ENCODE measurements at places on chromosomes 6 and 20.

- no peak for DNase-seq
Measured at GRCh38 chr6:67391955-67392354, 1243.1 kb upstream of the ADGRB3 start.

- DNase-seq: no peak
Measured at GRCh38 chr20:15196547-15197255, 859.3 kb upstream of the FLRT3 start.

DNA sequence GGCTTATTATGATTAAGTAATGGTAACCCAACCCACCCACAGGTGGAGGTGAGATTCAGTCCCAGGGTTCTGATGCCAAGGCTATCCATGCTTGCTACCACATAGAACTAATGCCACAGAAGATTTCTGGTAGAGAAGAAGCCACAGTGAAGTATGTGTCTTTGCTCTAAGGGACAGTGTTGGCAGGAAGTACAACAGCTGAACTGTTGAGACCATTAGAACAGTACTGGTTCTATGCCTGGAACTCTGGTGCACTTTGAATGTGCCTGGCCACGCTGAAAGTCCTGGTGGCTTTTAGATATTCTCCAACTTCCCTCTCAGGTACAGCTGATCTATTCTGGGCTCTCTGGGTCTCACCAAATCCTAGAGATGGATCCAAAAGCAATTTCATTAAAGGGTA is 7.8 kb downstream of the STX7 start:
- no peak for DNase-seq

DNA sequence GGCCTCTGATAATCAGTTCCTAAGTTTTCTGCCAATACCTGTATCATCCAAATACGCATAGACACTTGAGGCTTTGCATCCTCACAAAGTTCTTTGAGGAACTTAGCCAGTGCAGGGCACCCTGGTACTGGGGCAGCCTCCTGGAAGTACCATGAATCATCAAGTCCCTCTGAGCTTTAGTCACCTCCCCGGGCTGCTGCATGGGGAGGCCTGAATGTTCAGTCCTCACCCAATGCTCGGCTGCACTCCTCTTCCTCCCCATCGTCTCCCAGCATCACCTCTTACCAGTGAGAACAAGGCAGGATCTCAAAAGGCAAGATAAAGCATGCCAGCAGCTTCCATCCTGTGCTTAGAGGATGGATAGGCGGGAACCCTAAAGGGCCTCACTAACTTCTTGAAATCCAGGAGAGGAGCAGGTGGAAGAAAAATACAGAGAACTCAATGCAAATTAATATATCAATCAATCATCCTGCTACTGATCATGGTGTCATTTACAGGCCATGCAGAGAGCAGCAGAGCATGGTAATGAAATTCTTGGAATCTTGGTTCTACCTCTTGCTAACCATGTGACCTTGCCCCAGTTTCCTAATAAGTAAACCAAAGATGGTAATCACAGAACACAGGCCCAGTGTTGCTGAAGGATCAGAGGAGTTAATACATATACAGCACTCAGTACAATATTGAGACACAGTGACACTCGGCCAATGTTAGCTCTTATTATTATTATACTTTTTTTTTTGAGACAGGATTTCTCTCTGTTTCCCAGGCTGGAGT is 4.7 kb upstream of the CCN6 start:
- no peak for DNase-seq

GRCh38 chr6:78476561-78476960 is 390.8 kb upstream of the IRAK1BP1 start:
- no peak for DNase-seq

GRCh38 chr6:7895125-7895423 is 15.5 kb downstream of the TXNDC5 start:
- DNase-seq: no peak

GRCh38 chr20:62760856-62761758 is 35.2 kb upstream of the MRGBP start:
- no peak for DNase-seq
